ENCODE measurements at places on chromosomes 3 and 15.

DNA sequence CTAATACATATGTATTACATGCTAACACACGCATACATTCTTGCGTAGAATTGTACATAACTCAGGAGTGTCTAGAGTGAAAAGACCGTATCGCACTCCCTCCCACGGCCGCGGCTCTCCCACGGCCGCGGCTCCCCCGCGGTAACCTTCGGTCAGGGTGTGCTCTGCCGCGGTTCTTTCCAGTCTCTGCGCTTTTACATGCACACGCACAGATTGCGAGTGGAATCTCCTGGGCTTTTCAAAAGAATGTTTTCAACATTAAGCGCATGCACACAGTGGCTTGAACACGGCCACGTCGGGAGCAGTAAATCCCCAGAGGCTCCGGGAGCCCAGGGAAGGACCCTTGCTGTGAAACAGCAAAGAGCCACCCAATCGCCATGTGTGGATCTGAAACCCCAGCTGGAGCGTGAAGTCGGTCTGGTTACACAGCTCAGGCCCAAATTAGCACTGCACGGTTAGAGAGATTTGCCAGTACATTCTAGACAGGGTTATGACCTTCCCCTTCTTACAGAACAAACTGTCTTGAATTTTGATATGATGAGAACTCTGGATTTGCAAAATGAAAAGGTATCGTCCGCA is 805 bp upstream of the RGMA start:
- no peak for DNase-seq

DNA sequence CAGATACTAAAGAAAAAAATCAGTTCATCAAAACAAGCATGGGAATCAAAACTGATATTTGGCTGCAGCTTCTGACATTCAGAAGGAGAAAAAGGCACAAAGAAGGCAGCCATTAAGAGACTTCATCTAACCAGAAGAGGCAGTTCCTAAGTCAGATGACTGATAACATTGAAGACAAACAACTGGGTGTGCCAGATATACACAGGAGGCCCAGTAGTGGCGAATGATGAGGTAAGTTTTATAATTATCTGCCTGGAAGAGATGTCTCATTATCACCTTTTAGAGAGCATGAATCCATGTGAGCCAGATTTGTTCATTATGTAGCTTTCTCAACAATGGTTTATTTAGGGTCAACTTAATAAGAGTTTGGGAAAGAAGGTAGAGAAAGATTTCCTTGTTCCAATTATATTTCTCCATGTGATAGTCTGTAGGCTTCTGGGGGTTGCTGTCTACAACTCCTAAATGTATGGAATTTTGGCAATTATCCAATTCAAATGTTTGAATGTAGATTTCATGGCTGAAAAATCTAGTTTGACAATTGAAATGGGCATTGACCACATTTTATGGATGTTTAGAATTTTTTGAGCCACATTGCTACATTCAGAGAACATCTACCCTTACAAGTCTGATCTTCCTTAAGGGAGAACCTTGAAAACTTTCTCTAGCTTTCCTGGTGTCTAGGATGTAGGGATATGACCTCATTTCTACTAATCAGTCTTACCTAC is 50.4 kb upstream of the RASGRF1 start:
- no peak for DNase-seq

GRCh38 chr3:143206955-143207337 is 87.4 kb downstream of the CHST2 start:
- DNase-seq = no peak

DNA sequence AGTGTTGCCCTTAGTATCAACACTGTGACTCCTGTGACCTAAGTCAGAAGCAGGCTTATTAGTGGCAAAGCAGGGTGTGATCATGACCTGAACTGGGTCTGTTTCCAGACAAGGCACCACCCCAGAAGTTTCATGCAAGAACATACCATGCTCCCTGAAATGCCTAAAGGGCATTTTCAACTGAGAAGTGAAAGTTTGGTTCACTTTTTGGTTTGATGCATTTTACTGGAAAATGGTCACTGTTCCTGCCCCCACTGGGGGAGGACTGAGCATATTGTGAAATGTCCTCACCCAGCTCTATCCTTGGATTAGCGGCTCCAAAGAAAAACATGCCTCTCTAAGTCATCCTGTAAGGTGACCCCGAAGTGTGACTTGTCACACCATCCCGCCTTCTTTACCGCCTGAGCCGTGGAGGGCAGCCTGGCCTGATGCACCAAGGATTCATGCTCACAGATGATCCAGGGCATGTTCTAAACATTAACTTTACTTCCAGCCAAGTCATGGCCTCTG is 3.1 kb upstream of the FAM240A start:
- DNase-seq = no peak

- no peak for DNase-seq
Measured at GRCh38 chr3:130463221-130463620, 53.8 kb upstream of the COL6A6 start.

- no peak for DNase-seq
Measured at GRCh38 chr3:156888576-156888975, 62.4 kb downstream of the LEKR1 start.

GRCh38 chr3:12644331-12644937 is 19.5 kb downstream of the RAF1 start:
- DNase-seq = no peak

Data from mesenteric fat pad (tissue), 1 donor.